ENCODE measurements at places on chromosomes 5 and 9. TPM values are rescaled to one million over a fixed set of nuclear protein-coding genes. Genes with fewer than 3 reads are reported as not detected.

DNA sequence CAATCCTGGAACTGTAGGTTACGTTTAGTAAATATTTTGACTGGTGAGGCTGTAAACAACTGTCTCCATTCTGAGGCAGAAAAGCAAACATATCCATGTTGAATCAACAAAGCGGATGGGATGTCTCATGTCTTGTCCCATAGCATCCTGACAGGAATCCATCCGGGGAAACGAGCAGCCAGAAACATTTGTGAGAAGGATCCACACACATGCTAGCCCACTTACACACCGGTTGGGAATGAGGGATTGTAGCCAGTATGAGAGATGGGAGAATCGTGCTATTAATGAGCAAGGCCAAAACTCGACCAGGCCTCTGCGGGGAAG lies 117.5 kb downstream of the FSTL4 start:
- no peak for DNase-seq

- DNase-seq: no peak
These were observed 13.2 kb upstream of the SLC25A48 start for GRCh38 chr5:135821061-135821801.

The TSSK1B gene
- 0.16 TPM for total RNA-seq

- no peak for DNase-seq
These were observed 52.6 kb upstream of the CXCL14 start for GRCh38 chr5:135631391-135631790.

DNA sequence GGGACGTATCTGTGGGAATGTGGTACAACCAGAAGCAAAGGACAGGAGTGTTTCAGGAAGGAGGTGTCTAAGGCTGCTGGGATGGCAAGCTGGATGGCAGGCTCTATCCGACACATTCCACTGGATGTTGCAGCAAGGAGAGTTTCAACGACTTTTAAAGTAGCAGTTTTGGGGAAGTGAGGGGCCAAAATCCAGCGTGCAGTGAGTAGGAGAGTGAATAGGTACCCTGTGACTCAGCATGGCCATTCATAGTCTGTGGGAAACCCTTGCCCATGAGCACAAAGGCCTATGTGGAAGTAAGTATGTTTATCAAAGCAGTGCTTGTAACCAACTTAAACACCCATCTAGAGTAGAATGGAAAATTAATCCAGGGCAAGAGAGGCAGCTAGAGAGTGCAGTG lies 664.7 kb downstream of the ACTL7B start:
- DNase-seq: no peak

GRCh38 chr5:88119535-88120125 lies 149.0 kb downstream of the TMEM161B start:
- DNase-seq: no peak

GRCh38 chr5:56356121-56356835 lies 123.1 kb upstream of the ANKRD55 start:
- no peak for DNase-seq

DNA sequence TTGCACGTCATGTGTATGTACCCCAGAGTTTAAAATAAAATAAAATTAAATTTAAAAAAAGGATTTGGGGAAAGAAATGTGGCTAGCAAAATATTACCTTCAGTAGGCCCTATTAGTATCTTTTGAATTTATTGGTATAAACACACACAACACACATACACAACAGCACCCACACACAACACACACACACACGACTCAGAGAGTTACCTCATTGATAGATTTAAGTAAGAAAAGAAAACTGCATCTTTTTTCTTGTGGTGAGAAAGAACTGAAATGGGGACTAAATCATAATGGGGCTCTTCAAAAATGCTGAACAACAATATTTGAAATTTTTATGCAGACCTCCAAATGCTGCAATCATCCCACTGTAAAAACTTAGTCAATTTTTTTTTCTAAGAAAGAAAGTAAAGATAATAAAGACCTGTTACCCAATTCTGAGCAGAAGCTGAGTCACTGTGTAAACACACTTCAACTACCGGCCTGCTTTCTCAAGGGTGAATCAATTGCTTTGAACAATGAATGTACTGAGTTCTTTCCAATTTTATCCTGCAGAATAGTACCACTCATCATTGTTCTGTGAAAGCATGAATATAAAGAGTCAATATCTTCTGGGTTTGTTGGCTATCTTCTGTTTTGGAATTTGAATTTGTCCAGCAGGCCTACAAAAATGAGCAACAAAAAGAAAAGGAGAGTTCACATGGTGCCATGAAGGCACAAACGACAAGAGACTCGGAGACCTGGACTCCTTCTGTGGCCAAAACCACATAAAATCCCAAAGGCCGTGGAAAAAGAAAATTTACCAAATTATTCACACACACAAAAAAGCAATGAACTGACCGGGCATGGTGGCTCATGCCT lies 57.9 kb upstream of the CCNG1 start:
- DNase-seq: no peak

- DNase-seq: no peak
These were observed 86.0 kb downstream of the TRPC7 start for GRCh38 chr5:136279314-136279713.

DNA sequence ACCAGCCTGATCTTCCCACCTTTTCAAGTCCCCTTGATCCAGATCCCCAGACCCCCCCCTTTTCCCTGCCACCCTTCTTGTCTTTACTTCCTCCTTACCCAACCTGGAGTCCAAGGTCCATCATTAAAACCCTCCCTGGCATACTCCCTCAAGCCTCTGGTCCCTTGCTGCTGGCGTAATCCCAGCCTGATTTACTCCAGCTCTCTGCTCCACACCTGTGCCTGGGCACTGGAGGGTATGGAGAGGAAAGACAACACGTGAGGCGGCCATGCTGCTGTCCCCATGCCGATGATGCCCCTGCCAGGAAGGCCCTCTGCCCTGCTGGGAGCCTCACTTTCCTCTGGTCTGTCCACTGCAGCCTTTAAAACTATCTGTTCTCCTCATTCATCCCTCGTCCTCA lies 5.1 kb downstream of the B4GALT7 start:
- DNase-seq: no peak

The ATOSB gene
- total RNA-seq: 11.4 TPM

- peak; percentile 37 for DNase-seq
These were observed 66.7 kb downstream of the PCDH1 start for GRCh38 chr5:141811287-141812155.

DNA sequence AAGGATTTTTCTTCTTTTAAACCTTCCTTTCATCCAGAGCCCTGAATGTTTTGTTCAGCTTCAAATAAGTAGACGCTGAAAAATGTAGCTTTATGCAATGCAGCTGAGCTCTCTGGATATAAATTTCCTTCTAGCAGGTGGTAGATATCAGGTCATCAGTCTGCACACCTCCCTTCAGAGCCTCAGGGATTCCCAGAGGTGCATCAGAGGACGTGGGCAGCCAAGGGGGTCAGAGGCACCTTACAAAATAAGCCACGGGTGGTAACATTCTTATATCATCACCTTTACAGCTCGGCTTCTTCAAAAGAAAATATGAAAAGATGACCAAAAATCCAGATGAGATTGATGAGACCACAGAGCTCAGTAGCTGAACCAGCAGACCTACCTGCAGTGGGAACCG lies 19.3 kb downstream of the MOCS2 start:
- DNase-seq: no peak

DNA sequence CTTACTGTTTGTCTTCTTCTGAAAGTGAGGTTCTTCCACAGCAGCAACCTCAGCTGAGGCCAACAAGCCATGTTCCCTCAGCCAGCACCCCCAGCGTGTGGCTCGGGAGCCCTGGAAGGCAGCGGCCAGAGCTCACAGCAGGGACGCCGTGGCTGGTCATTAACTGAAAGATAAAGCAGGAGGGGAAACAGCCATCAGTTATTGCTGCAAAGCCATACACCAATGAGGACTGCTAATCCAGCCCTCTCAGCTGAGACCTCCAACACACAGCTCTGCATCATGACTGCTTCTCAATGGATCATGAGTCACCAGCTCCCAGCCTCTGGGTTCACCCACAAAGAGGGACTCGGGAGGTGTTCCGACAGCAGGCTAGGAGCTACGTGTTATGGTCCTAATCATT lies 24.3 kb downstream of the ABCA1 start:
- no peak for DNase-seq

GRCh38 chr5:133309984-133310621 lies 258.3 kb downstream of the HSPA4 start:
- DNase-seq: no peak

DNA sequence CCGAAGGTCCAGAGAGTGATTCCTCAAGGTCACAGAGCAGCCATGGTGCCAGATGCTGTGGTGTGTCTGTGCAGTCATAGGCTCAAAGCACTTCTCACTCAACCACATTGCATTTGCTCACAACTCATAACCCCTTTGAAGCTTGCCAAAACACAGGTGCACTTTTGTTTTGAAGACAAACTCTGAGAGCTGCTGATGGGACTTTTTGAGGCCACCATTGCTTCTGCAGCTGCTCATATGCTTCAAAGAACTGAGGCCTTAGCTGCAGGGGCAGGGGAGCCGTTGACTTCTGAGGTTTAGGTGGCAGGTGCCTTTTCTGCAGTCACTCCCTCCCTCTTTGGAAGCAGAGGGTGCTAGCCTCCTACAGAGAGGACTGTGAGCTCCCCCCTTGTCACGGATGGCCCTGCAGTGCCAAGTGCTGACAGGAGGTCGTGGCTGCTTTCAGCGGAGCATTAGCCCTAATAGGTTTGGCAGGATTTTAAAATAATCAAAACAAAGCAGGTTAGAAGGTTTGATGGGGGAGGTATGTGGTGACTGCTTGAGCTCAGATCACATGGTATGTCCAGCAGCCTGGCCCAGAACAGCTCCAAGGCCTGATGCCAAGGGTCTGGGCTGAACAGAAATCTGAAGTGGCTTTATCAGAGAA lies 232.1 kb downstream of the MAN2A1 start:
- no peak for DNase-seq

All from occipital lobe (tissue), 3 donors.